SK-MEL-5 (cell line): ENCODE measurements at places on chromosomes 3 and 15. TPM values are rescaled to one million over a fixed set of nuclear protein-coding genes. Genes with fewer than 3 reads are reported as not detected.

ARL8B gene
- 90.9 and 100 TPM in 2 replicates for total RNA-seq

MLF1 gene
- 19.8 and 20.2 TPM in 2 replicates for total RNA-seq

ALPK3 gene
- 0.03 TPM in 2 replicates for total RNA-seq

AGTR1 gene
- total RNA-seq = 0.08 and 0.13 TPM in 2 replicates

GAP43 gene
- not detected in 2 replicates for total RNA-seq

ATP11B gene
- 48.4 and 49.6 TPM in 2 replicates for total RNA-seq

ARL14 gene
- total RNA-seq = not detected in 2 replicates

GOLGA8T gene
- not detected in 2 replicates for total RNA-seq

ZDHHC19 gene
- total RNA-seq = 1.1 TPM in 1 of 2 replicates, not detected in the other

RBP2 gene
- total RNA-seq = not detected in 2 replicates

FMN1 gene
- 87.0 and 96.0 TPM in 2 replicates for total RNA-seq

GABRA5 gene
- 11.1 and 11.6 TPM in 2 replicates for total RNA-seq

ACOX2 gene
- total RNA-seq = 3.0 and 5.6 TPM in 2 replicates

LINS1 gene
- 35.0 and 36.9 TPM in 2 replicates for total RNA-seq

TIPIN gene
- total RNA-seq = 23.3 and 24.0 TPM in 2 replicates
